Common myeloid progenitor, CD34-positive (primary cell): ENCODE measurements at places on chromosomes 6 and 20.
A peak's percentile ranks its signal among the peaks of the same experiment; 100 is the strongest.

DNA sequence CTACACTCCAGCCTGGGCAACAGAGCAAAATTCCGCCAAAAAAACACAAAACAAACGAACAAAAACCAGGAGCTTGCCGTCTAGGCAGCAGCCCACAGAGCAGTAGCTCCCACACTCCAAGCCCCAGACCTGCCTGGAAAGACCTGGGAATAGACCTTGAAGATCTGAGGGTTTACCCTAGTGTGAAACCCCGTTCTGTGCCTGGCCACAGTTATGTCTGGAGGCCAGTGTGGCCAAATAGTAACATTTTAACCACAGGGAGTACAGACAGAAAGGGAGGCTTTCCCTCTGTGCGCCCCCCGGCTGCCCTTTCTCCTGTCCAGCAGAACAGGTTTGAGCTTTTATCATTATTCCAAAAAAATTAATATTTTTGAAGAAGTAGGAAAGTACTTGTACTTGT is 172.4 kb downstream of the QKI start:
- DNase-seq = no peak

DNA sequence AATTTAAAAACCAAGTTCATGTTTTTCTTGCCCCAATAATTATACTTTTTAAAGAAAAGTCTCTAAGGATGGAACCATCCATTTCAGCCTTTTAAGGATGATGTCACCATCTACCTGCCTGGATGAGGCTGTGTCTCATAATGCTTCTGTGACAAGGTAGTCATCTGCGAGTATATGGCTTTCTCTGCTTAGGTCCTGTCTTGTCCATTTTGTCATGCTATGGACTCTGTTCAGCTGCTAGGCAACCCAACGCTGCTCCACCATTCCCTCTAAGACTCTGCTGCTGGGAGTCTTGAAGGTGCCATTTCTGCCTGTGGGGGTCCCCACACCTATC is 459.8 kb upstream of the RUNX2 start:
- no peak for DNase-seq

GRCh38 chr6:43883847-43884651 is 114.0 kb downstream of the VEGFA start:
- peak; percentile 50 for DNase-seq

- no peak for DNase-seq
Observed at GRCh38 chr20:49570828-49571552, 3.1 kb upstream of the PTGIS start.

GRCh38 chr20:49210101-49210756 is 9.0 kb upstream of the DDX27 start:
- no peak for DNase-seq

DNA sequence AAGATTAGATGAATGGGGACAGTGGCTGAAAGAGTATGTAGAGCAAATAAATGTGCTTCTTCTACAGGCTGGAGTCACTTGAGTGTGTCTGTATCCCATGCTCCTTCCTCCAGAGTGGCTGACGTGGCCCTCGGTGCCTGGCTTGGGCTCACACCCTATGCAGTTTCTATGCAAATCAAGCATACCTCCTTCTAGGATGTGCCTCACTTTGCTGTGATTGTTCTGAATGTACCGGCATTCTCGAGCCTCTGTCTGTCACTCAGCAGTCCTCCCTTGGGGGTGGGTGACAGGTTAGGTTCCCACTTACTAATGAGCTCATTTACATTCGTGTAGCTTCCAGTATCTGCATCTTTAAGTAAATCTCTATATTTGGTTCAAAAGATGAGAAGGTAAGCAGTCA is 55.1 kb upstream of the HDDC2 start:
- no peak for DNase-seq

GRCh38 chr6:158039178-158039557 is 57.5 kb downstream of the SYNJ2 start:
- DNase-seq = no peak
